Brain pericyte (primary cell): ENCODE measurements at places on chromosomes 5 and 9.

- no peak for DNase-seq
Measured at GRCh38 chr9:132647806-132648205, 22.0 kb downstream of the DDX31 start.

DNA sequence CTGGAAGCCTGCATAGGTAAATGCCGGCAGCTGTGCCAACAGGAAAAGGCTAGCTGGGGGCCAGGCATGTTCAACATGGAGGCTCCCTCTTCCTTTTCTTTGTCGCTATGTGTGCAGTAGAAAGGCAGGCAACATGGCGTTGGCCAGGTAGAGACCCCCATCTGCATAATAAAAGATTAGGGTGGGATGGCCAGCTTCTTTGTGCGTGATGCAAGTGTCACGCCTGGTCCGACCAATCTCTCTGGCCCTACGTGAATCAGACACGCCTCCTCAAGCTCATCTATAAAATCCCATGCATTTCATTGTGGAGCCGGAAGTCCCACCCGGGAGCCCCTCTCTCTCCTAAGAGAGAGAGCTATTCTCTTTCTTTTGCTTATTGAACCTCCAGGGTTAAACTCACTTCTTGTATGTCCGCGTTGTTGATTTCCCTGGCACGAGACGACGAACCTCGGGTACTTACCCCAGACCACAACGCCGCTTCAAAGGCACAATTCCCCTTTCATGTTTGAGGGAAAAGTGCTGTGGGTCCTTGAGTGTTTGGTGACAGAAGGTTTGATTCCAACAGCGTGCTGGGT, 25.0 kb upstream of the C5orf47 start:
- no peak for DNase-seq

DNA sequence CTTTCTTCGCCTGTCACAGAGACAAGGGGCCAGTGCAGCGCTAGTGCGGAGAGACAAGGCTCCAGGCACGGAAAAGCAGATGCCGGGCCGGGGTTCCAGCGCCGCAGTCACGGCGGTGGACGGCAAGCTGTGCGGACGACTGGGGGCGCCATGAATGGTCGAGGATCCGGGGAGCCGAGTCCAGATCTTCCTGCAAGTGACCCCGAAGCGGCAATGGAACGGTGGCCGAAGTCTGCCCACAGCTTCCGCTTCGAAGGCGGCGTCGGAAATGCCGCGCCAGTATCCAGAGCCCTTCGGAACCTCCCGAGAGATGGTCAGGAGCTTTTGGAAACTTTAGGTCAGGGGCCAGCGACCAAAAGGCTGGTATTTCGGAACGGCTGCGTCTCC, 601 bp upstream of the FAF2 start:
- DNase-seq, result no peak

- no peak for DNase-seq
Measured at GRCh38 chr5:7548596-7548995, 152.7 kb downstream of the ADCY2 start.

- DNase-seq, result no peak
Measured at GRCh38 chr5:68459093-68459809, 243.7 kb downstream of the PIK3R1 start.
